ENCODE measurements at places on chromosomes 16 and 17. TPM values are rescaled to one million over a fixed set of nuclear protein-coding genes. Genes with fewer than 3 reads are reported as not detected.

GRCh38 chr16:68921637-68922036, 78.3 kb downstream of the TANGO6 start:
- DNase-seq: peak; percentile 83

- DNase-seq: no peak
Measured at GRCh38 chr17:80272366-80272765, 11.7 kb downstream of the RNF213 start.

- DNase-seq: no peak
Measured at GRCh38 chr17:30780343-30780742, 44.1 kb downstream of the CRLF3 start.

- no peak for DNase-seq
Measured at GRCh38 chr16:48892893-48893292, 282.9 kb upstream of the N4BP1 start.

GRCh38 chr17:70158591-70158990, 10.7 kb upstream of the KCNJ2 start:
- DNase-seq: no peak

- no peak for DNase-seq
Measured at GRCh38 chr16:27434141-27435051, 32.4 kb downstream of the IL21R start.

DNA sequence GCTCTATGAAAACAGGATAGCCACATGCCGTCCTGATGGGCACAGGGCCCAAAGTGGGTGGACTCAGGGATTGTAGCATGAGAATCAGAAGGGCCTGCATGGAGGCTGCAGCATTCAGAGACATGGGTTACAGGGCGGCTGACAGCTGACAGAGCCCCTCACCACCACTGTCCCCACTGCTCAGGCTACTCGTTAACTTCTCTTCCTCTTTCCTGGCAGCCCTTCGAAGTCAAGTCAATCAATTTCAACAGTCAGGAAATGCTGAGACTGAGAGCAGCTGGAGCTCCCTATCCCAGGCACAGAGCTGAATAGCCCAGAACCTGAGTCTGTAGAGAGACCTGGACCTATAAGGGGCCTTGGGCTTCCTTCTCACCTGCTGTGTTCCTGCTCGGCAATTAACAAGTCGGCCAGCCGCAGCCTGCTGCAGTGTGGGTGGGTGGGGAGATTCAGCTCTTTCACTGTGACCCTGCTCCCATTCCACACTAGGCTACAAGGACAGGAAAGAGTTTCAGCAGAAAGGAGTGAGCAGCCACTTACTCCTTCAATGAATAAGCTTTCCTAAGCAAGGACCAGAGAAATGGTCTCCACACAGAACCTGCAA, 76.9 kb downstream of the TEX14 start:
- DNase-seq: no peak

DNA sequence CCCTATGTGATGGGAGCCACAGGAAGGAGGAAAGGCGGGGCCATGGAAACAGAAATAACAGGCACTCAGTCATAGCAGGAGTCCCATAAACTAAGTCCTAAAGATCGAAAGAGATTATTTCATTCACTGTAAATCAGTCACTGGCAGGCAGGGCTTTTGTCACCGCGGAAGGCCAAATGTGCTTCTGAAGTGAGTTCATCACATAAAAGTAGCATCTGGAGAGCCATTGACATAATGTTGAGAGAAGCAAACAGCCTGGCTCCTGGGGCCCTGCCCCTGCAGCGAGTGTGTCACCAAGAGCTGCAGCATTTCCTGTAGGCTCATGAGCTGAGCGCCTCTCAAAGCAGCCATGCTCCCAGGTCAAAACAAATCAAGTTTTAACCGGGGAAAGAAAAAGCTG, 476.2 kb downstream of the HAPSTR1 start:
- no peak for DNase-seq

DNA sequence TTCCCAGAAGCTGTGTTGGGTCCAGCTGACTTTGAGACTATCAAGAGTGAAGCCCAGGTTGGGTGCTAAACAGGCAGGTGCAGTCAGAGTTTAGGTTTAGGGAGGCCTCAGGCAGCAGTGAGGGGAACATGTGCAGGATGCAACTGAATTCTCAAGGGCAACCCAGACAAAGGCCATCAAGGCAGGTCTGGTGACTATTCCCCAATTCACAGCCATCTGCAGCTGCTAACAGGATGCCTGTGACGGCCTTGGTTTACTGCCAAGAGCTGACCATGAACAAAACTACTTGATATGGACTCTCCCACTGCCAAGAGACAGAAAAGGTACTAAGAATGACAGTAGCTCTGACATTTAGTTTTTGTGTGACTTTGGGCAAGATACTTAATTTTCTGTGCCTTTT, 45.2 kb upstream of the BCAR1 start:
- no peak for DNase-seq

DNA sequence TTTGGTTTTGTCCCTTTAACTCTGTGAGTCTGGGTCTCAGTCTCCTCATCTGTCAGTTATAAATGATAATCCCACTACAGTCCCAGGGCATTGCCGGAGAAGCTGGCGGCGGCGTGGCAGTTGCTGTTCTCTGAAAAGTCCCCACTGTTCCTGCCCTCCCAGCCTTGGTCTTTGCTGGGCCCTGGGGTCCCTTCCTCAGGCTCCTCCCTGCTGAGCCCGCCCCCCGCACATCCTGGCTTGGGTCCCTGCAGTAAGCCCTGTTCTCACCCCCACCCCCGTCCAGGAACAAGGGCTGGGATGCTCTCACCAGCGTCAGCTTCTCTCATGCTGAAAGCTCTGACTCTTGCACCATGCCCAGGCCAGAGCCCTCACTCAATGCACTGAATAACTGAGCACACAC, 35.3 kb upstream of the PEMT start:
- no peak for DNase-seq

DNA sequence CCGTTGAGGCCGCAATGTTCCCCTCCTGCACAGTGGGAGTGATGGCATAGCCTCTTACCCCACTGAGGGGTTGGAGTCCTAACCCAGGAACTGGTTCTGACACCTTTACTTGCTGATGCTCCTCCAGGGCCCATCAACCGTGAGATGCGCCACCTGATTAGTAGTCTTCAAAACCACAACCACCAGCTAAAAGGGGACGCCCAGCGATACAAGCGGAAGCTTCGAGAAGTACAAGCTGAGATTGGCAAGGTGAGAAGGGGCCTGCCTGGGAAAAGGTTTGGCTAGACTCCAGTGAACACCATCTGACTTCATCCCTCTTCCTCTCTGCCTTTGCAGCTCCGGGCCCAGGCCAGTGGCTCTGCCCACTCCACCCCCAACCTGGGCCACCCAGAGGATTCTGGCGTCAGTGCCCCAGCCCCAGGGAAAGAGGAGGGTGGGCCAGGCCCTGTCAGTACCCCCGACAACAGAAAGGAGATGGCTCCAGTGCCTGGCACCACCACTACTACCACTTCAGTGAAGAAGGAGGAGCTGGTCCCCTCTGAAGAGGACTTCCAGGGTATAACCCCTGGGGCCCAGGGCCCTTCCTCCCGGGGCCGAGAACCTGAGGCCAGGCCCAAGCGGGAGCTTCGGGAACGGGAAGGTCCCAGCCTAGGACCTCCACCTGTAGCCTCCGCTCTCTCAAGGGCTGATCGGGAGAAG, 5.8 kb downstream of the RNF40 start:
- DNase-seq: no peak

GRCh38 chr17:27956601-27957445, 63.7 kb upstream of the LYRM9 start:
- DNase-seq: no peak

DNA sequence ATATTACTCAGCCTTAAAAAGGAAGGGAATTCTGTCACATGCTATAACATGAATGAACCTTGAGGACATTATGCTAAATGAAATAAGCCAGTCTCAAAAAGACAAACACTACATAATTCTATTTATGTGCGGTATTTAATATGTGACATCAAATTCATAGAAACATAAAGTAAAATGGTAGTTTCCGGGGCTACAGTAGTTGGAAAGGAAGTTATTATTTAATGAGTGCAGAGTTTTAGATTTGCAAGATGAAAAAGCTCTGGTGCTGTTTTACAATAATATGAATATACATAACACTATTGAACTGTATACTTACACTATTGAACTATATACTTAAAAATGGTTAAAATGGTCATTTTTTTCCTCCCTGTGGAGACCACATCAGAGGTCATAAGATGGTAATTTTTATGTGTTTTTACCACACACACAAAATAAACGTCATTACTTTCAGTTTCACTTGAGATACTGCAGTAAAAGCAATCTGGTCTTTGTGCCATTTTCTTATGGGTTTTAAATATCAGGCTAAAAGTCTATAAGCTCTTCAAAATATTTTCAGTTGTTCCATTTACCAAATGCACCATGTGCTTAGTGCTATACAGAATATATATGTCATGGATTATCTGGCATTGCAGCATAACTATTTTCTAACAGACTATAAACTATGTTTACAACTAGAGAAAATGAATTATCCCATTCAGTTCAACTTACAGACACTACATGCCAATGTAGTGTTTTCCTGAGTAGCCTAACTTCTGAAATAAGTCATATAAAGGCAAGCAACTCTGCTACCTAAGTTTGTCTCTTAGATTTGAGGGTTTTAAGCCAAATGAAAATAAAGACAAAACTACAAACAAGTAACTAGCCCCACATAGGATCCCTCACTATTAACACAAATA, 90.9 kb downstream of the SPAG9 start:
- DNase-seq: no peak

DNA sequence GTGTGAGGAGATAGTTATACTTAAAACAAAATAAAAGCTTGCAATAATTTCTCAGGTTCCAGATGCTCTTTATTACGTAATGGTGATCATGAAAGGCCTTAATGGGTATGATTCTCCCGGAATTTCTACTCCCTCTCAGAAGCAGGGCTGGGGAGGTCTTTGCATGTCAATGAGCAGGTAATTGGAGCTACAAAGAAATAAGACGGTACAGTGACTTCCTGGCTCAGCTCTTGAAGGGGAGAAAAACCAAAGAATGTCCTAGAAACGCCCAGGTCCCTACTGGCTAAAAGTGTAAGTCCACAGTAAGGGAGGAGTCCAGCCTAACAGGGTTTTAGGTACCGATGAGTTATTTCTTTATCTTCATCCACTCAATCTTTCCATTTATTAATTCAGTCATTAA, 390.9 kb downstream of the TMEM114 start:
- DNase-seq: no peak

- DNase-seq: no peak
Measured at GRCh38 chr16:49641250-49641649, 214.7 kb downstream of the ZNF423 start.

DNA sequence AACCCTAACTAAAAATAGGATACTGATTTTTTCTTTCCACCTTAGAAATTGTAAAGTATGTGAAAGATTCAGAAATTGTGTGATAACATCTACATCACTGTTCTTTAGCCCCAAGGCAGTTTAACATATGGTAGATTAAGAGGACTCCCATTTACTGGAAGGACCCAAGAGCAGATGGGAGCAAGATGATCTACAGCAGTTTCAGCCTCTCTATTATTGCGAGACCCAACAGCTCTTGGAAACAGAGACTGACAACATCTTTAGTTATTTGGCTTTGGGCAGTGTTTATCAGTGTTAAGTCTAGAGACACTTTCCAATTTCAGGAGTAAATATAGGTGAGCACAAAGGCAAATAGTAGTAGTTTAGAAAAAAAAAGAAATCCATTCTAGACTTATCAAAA, 124.9 kb upstream of the CORO6 start:
- DNase-seq: no peak

DNA sequence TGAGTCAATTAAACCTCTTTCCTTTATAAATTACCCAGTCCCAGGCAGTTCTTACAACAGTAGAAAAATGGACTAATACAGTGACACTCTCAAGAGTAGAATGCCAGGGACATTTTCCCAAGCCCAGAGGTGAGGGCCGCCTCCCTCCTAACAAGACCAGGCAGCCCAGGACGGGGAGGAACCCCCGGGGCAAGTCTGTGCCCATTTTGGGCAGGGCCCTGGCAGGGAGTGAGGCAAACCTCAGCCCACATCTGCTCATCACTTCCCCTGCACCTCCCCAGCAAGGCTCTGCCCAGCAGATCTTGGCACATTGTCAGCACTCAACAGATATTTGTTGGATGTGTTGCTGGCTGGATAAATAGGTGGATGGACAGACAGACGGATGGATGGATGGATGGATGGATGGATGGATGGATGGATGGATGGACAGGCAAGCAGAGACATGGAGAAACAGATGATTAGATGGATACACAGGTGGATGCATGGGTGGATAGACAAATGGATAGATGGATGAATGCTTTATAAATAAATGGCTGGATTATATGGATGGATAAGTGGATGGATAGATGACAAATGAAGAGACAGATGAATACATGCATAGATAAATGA, 271.3 kb downstream of the PARN start:
- no peak for DNase-seq

DNA sequence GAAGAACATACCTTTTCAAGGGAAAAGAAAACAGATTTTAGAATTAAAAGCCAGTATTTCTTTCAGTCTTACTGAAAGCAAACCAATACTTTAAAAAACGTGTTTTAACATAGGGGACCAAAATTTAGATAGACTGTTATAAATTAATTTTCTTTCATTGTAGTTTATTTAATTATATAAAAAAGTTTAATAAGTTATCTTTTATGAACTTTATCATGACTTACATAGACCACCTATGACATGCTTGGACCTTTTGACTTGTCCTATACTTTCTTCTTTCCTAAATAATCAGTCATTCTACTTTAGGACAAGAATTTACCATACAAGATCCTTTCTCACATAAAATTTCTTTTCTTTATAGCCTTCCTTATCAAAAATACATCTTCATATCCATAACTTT, 102.0 kb upstream of the HAS3 start:
- no peak for DNase-seq

GRCh38 chr16:72974142-72974769, 73.7 kb downstream of the ZFHX3 start:
- DNase-seq: no peak

- no peak for DNase-seq
Measured at GRCh38 chr16:29315046-29315445, 91.5 kb downstream of the NPIPB11 start.

GRCh38 chr16:19354371-19354770, 63.3 kb upstream of the TMC5 start:
- no peak for DNase-seq

GRCh38 chr16:2950773-2951172, 13.3 kb upstream of the KREMEN2 start:
- no peak for DNase-seq

GRCh38 chr17:2844416-2844815, 48.2 kb downstream of the RAP1GAP2 start:
- DNase-seq: no peak

Gene EPX
- total RNA-seq: not detected

Gene ABCC1
- 296 TPM for total RNA-seq

Gene IRX3
- 7.0 TPM for total RNA-seq

Gene PRR35
- total RNA-seq: 2.2 TPM

Gene RAB34
- 284 TPM for total RNA-seq

Gene TBC1D26
- 0.05 TPM for total RNA-seq

Gene CASKIN1
- 4.5 TPM for total RNA-seq

Gene EFNB3
- 2.5 TPM for total RNA-seq

Gene SOX15
- total RNA-seq: 0.33 TPM

Gene PDIA2
- 1.1 TPM for total RNA-seq

Gene P2RX5
- total RNA-seq: 14.9 TPM

Gene NUBP1
- 27.5 TPM for total RNA-seq

Gene HOXB7
- total RNA-seq: 44.0 TPM
